Activated T-cell treated with anti-CD3 and anti-CD28 coated beads for 48 hours (primary cell): ENCODE measurements at places on chromosomes 12 and 14.
A peak's percentile ranks its signal among the peaks of the same experiment; 100 is the strongest.

- DNase-seq, result no peak
Observed at GRCh38 chr12:47147739-47148138, 68.0 kb upstream of the AMIGO2 start.

- DNase-seq, result no peak
Observed at GRCh38 chr12:53199700-53200099, 7.4 kb downstream of the ITGB7 start.

DNA sequence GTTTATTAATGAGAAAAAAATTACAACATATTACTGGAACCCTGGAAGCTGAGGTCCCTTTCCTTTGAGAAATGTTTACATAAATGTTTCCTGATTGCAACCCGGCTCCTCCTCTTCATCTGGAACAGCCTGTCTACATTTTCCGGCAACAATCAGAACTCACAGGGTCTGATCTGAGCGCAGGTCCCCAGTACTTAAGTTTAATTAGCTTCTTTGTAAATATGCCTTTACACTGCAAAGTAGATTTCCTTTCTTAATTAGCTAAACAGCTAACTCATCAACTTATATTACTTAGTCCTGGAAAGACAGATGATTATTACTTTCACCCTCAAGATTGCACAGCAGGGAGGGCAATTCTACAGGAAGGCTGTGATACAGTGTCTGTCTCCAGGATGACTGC, 213.0 kb downstream of the MON2 start:
- DNase-seq, result no peak

DNA sequence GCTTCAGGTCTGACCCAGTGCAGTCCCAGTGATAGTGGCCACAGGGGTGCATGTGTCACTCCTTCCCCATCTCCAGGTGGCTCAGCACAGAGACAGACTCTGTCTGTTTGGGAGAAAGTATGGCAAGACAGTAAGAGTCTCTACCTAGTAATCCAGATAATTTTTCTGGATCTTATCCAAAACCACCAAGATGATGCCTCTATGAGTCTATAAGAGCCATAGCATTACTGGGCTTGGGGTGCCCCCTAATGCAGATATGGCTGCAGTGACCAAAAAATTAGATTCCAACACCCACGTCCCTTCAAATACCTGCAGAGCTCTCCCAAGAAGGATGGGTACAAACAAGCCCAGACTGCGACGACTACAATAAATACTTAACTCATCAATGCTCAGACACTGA, 123.8 kb downstream of the GRIP1 start:
- DNase-seq, result no peak

GRCh38 chr14:56150645-56151345, 32.6 kb downstream of the PELI2 start:
- DNase-seq, result peak; percentile 8

DNA sequence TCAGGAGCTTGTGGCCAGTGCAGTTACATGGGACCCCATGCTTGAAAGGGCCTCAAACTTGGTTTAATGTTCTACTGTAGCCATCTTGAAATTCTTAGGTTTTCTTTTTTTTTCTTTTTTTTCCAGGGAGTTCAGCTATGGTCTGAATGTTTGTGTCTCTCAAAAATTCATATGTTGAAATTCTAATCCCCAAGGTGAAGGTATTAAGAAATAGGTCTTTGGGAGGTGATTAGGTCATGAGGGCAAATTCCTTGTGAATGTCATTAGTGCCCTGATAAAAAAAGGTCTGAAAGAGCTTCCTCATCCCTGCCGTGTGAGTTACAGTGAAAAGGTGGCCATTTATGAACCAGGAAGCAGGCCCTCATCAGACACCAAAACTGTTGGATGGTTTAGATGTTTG, 324.1 kb downstream of the C12orf75 start:
- DNase-seq, result no peak

- no peak for DNase-seq
Observed at GRCh38 chr12:95102916-95103671, 29.7 kb upstream of the NR2C1 start.

DNA sequence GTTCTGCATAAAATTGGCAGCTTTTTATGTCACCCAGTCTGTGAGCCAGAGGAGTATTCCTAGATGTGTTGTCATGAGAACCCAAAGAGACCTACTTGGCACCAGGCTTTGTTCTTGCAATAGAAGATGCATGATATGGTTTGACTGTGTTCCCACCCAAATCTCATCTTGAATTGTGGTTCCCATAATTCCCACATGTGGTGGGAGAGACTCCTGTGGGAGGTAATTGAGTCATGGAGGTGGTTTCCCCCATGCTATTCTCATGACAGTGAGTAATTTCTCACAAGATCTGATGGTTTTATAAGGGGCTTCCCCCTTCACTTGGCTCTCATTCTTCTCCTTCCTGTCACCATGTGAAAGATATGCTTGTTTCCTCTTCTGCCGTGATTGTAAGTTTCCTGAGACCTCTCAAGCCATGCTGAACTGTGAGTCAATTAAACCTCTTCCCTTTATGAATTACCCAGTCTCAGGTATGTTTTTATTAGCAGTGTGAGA, 572.0 kb upstream of the ATP2B1 start:
- DNase-seq, result no peak

DNA sequence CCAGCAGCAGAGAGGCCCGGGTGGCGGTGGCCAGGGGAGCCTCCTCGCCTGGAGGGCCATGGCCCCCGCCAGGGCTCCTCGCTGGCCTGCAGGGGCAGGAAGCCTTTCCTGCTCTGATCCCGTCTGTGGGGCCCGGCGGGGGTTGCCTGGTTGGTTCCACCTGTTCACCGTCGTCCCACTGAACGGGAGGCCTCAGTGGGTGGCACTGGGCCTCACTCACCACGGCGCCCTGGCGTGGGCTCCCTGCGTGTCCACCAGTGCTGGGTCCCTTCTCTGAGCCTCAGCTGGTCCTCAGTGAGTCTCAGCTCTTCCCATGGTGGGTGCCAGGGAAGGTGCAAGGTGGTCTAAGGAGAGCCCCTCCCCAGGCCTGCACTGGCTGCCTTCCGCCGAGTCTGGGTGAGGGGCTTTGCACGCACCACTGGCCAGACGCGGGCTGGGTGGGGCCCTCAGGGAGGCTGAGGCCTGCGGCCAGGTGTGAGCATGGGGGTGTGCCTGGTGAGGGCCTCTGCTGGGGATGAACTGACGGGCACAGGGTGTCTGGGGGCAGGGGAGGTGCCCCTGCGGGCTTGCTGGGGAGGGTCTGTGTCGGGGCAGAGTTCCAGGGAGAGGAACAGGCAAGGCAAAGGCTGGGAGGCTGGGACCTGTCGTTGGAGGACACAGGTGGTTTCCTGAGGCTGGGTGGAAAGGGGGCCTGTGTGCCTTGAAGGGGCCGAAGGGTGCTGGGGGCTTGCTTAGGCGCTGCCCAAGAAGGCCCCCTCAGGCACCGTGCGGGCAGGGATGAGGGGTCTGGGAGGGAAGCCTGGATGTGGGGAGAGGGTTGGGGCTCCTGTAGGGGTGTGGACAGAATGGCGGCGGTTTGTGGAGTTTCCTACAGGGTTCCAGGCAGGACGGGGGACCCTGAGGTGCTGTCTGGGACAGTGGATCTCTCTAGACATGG, 339.8 kb downstream of the TMEM121 start:
- no peak for DNase-seq

DNA sequence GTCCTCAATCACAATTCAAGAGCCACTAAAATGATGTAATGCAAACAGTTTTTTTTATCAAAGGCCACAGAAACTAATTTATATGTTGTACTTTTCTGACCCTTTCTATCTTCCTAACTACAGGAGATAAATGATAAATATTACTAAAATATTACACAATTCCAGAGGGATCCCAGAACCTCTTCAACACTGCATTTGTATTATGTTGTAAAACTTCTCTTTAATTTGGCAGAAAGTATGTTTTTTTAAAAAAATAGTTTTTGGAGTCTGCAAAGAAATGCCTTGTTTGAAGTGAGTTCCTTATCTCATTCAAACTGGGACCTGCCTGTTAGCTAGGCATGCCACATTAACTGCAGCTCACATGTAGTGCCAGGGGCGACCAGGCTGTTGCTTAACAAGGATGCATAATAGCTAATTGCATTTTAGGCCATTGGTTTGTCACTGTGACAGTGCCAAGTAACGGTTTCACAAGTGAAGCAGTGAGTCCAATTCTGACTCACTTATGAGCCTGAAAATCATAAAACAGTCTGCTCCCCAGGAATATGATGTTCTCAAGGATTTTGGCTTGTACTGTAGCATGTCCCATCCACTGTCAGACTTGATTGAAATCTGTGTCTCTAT, 266.9 kb downstream of the KTN1 start:
- DNase-seq, result no peak

- DNase-seq, result no peak
Observed at GRCh38 chr14:93582516-93582915, 151.8 kb downstream of the UNC79 start.

DNA sequence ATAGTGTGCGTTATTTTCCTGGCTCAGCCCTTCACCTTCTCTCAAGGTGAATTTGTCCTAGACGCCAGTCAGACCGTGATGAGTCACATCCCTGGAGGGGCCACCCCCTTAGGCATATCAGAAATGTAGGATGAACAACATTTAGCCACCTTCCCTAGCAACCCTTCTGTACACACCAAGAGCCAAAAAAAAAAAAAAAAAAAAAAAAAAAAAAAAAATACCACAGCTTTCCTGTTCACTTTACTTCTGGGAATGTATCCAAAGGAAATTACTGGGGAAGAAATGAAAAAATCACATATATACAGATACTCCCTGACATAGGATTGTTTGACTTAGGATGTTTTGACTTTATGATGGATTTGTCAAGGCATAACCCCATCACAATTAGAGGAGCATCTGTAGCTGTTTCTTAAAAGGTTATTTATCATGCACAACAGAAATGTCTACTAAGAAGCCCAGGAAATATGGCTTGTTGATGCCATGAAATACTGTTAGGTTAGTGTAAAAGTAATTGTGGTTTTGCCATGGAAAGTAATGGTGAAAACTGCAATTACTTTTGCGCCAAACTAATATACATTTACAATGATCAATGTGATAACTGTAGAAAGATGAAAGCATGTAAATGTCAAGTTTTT, 68.2 kb upstream of the BDKRB2 start:
- DNase-seq, result no peak

GRCh38 chr12:71662849-71663560, 643 bp downstream of the ZFC3H1 start:
- DNase-seq, result peak; percentile 66

DNA sequence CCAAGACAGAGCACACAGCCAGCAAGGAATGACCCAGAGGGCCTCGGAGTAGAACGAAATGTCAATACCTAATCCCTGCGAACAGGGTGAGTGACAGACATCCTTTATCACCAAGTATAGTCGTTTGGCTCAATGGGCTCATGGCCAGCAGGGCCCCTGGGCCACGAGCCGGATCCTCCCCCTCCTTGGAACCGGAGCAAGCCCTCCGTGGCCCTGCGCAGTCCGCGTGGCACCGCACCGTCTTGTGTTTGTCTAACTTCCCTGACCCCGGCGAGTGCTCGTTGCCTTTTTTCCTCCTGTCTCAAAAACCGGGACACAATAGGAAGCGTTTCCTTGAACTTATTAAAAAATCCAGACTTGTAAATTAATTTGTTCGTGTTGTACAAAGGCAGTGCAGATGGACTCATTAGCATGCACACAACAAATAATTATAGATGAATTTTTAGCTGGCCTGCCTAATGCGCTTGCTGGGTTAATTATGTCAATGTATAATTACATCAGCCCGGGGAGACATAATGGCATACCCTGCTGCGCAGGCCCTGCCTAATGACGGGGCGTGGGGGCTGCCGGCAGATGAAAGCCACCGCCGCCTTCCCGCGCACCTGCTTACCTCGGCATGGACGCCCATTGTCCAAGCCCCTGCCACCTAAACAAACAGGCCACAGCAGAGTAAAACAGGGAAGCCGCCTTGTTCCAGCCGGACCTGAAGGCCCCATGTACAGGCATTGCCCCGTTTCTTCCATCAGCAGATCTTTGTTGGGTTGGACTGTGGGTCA, 81.6 kb downstream of the PHETA1 start:
- no peak for DNase-seq
